Activated CD8-positive, alpha-beta T cell treated with anti-CD3 and anti-CD28 coated beads for 36 hours (primary cell): ENCODE measurements at places on chromosomes 11 and 22. TPM values are rescaled to one million over a fixed set of nuclear protein-coding genes. Genes with fewer than 3 reads are reported as not detected.

Gene CATSPER1
- total RNA-seq: not detected

Gene TOMT
- total RNA-seq: not detected

Gene CDON
- 4.0 TPM for total RNA-seq

Gene RASGRP2
- 7.8 TPM for total RNA-seq

Gene INPP5J
- total RNA-seq: 0.09 TPM

Gene STX5
- total RNA-seq: 22.8 TPM

- no peaks in the 10 kb centered on the region for H3K36me3 ChIP-seq
- H3K27me3 ChIP-seq: peaks cover 7% of the 10 kb centered on the region
Observed at GRCh38 chr22:46145361-46145851, 4.9 kb upstream of the PPARA start.

DNA sequence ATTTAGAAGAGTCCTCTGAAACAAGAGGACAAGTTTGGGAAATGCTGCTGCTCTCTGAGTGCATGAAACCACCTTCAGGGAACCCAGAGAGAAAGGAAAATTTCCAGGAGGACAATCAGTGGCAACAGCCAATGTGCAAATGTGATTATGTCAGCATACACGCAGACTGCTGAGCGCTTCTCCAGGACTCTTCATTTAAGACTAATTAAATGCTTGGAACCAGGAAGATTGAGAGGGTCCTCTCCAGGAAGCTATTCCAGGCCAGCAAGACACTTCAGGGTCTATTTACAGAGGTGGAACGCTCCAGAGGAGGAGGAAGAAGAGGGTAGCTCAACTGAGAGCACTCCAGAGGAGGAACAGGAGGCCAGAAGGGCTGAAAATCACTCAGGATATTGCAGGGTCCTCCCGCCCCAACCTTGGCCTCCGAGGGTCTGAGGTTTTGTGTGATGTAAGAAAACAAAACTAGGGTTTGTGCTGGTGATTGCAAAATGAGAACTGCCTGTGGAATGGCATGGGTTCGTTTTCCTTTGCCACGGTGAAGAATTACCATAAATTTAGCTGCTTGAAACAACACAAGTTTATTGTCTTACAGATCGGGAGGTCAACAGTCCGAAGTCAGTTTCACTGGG lies 14.1 kb upstream of the HTR3A start:
- H3K27me3 ChIP-seq: no peaks in the 10 kb centered on the region
- H3K4me1 ChIP-seq: no peaks in the 10 kb centered on the region
- no peaks in the 10 kb centered on the region for H3K36me3 ChIP-seq
- no peak overlapping the region for H3K4me3 ChIP-seq
- H3K27ac ChIP-seq: no peak overlapping the region

- no peak for DNase-seq
- peaks cover 54% of the 10 kb centered on the region for H3K36me3 ChIP-seq
- H3K27ac ChIP-seq: peak overlapping the region; percentile 97
- no peaks in the 10 kb centered on the region for H3K27me3 ChIP-seq
- H3K4me1 ChIP-seq: peaks cover 44% of the 10 kb centered on the region
Observed at GRCh38 chr11:67489203-67489884, 6.5 kb downstream of the AIP start.

DNA sequence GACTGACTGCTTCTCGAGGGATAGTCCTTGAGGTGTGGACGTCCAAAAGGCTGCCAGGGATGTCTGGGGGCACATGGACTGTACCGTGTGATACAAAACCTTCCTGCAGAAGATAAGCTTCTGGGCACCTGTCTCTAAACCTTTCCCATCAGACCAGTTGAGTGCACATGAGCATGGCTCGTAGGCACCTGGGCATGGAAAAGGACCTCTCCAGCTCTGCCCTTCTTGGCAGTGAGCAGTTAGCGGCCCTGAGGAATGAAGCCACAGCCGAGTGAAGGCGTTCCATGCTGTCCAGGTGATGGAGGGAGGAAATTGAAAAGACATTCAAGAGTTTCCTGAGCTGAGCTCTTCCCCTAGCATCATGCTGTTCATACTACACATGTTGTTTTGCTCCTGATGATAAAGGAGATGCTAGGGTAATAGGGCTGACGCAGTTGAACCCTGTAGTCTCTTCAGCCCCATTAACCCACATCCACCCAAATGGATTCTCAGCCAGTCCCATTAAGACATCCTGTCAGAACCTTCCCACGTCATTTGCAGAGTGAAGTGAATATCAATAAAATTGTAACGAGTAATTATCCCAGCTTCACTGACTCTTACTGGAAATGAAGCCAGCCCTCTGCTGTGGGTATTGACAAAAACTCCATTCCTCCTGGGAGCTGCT lies 138.6 kb downstream of the KIRREL3 start:
- DNase-seq: no peak
- no peaks in the 10 kb centered on the region for H3K4me1 ChIP-seq
- H3K27me3 ChIP-seq: no peaks in the 10 kb centered on the region
- no peak overlapping the region for H3K4me3 ChIP-seq
- H3K36me3 ChIP-seq: no peaks in the 10 kb centered on the region
- no peak overlapping the region for H3K27ac ChIP-seq

GRCh38 chr11:70246196-70246595 lies 24.3 kb upstream of the PPFIA1 start:
- H3K4me1 ChIP-seq: peaks cover 6% of the 10 kb centered on the region
- peaks cover 2% of the 10 kb centered on the region for H3K27me3 ChIP-seq
- DNase-seq: no peak

- DNase-seq: no peak
- no peaks in the 10 kb centered on the region for H3K4me1 ChIP-seq
- H3K4me3 ChIP-seq: no peak overlapping the region
- H3K27me3 ChIP-seq: peaks cover 16% of the 10 kb centered on the region
- no peak overlapping the region for H3K27ac ChIP-seq
Observed at GRCh38 chr11:130623670-130624668, 175.5 kb downstream of the ADAMTS15 start.

GRCh38 chr22:49446759-49447710 lies 380.6 kb downstream of the BRD1 start:
- no peak overlapping the region for H3K4me3 ChIP-seq
- no peak overlapping the region for H3K27ac ChIP-seq
- H3K27me3 ChIP-seq: peaks cover 31% of the 10 kb centered on the region
- peaks cover 7% of the 10 kb centered on the region for H3K4me1 ChIP-seq

GRCh38 chr22:27982106-27982505 lies 63.0 kb upstream of the PITPNB start:
- H3K4me1 ChIP-seq: peaks cover under 1% of the 10 kb centered on the region
- no peaks in the 10 kb centered on the region for H3K36me3 ChIP-seq
- DNase-seq: no peak
- no peaks in the 10 kb centered on the region for H3K27me3 ChIP-seq
- H3K4me3 ChIP-seq: no peak overlapping the region
- H3K27ac ChIP-seq: no peak overlapping the region

GRCh38 chr22:26573026-26573662 lies 16.8 kb downstream of the TPST2 start:
- peaks cover 71% of the 10 kb centered on the region for H3K4me1 ChIP-seq
- H3K27me3 ChIP-seq: no peaks in the 10 kb centered on the region
- DNase-seq: peak; percentile 60

- H3K4me1 ChIP-seq: peaks cover 57% of the 10 kb centered on the region
- peak; percentile 59 for DNase-seq
- H3K4me3 ChIP-seq: no peak overlapping the region
- no peaks in the 10 kb centered on the region for H3K27me3 ChIP-seq
- no peaks in the 10 kb centered on the region for H3K36me3 ChIP-seq
- H3K27ac ChIP-seq: peak overlapping the region; percentile 4
Observed at GRCh38 chr11:118281284-118281683, 17.2 kb upstream of the MPZL2 start.

GRCh38 chr22:41401781-41402648 lies 20.3 kb downstream of the TEF start:
- H3K4me1 ChIP-seq: peaks cover 19% of the 10 kb centered on the region
- no peaks in the 10 kb centered on the region for H3K36me3 ChIP-seq
- DNase-seq: no peak
- no peaks in the 10 kb centered on the region for H3K27me3 ChIP-seq
- H3K4me3 ChIP-seq: no peak overlapping the region

DNA sequence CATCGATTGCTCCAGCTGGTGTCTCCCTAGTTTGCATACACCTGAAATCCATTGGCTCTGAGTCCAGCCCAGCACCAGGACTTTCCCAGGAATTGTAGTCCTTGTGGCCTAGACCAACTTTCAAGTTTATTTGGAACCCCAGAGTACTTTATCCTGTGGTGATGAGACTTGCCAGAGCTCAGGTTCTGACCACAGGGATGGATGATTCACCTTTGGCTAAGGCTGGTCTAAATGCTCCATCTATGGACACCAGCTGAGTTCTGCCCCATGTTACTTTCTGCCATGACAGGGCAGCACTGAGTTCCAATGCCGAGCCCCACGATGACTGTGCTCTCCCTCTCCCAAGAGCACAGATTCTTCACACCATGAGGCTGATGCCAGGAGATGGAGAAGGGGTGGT lies 17.3 kb upstream of the INSC start:
- no peaks in the 10 kb centered on the region for H3K4me1 ChIP-seq
- H3K27ac ChIP-seq: no peak overlapping the region
- DNase-seq: no peak
- peaks cover 13% of the 10 kb centered on the region for H3K27me3 ChIP-seq

- H3K27me3 ChIP-seq: no peaks in the 10 kb centered on the region
- DNase-seq: no peak
- H3K27ac ChIP-seq: no peak overlapping the region
- no peaks in the 10 kb centered on the region for H3K4me1 ChIP-seq
Observed at GRCh38 chr11:106585061-106585460, 433.2 kb downstream of the GUCY1A2 start.

GRCh38 chr11:11056316-11056715 lies 198.5 kb upstream of the ZBED5 start:
- no peaks in the 10 kb centered on the region for H3K4me1 ChIP-seq
- no peak overlapping the region for H3K27ac ChIP-seq
- H3K4me3 ChIP-seq: no peak overlapping the region
- no peak for DNase-seq
- no peaks in the 10 kb centered on the region for H3K27me3 ChIP-seq

DNA sequence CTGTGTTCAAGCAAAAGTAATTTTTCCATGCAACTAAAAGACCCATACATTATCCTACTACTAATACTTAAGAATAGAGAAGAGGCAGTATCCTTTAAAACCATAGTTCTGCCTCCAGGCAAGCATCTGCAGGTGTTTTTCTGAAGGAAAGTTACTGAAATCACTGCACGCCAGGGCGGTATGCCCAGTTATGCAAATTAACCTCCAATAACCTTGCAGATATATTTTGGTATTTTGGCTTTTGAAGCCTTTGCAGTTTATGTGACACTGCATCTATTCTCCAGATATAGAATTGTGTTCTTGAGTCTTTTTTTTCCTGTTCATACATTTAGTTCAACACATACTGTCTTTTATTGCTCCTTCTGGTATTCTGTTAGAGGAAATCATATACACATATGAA lies 346.2 kb upstream of the PDGFD start:
- H3K27ac ChIP-seq: no peak overlapping the region
- no peaks in the 10 kb centered on the region for H3K4me1 ChIP-seq
- H3K27me3 ChIP-seq: peaks cover 2% of the 10 kb centered on the region
- no peak overlapping the region for H3K4me3 ChIP-seq
- no peaks in the 10 kb centered on the region for H3K36me3 ChIP-seq
- DNase-seq: no peak
